ENCODE measurements at places on chromosomes 5 and 9.

GRCh38 chr9:404234-404633 lies 189.6 kb downstream of the DOCK8 start:
- no peak for DNase-seq

- DNase-seq, result no peak
These were observed 18.7 kb downstream of the INIP start for GRCh38 chr9:112699230-112699629.

- DNase-seq, result no peak
These were observed 524 bp downstream of the FUBP3 start for GRCh38 chr9:130579738-130580463.

- no peak for DNase-seq
These were observed 17.7 kb downstream of the RFESD start for GRCh38 chr5:95664204-95664786.
